ENCODE measurements at places on chromosomes 16 and 17. TPM values are rescaled to one million over a fixed set of nuclear protein-coding genes. Genes with fewer than 3 reads are reported as not detected.

Gene NMRAL1
- 47.4 TPM for polyA plus RNA-seq

Gene SLC13A5
- not detected for polyA plus RNA-seq

Gene KRTAP2-3
- 1.4 TPM for polyA plus RNA-seq

Gene LPO
- 0.07 TPM for polyA plus RNA-seq

Gene SMCR8
- 9.2 TPM for polyA plus RNA-seq

Gene HSBP1
- 165 TPM for polyA plus RNA-seq

Gene NLRC5
- 19.2 TPM for polyA plus RNA-seq

Gene SLC12A3
- polyA plus RNA-seq = not detected

Gene SLC5A11
- not detected for polyA plus RNA-seq

Gene CASKIN1
- polyA plus RNA-seq = 0.02 TPM

Gene CDRT15
- not detected for polyA plus RNA-seq

Gene NRN1L
- polyA plus RNA-seq = 0.22 TPM

Gene PLEKHH3
- 9.1 TPM for polyA plus RNA-seq

Gene TBC1D3K
- polyA plus RNA-seq = not detected

Gene AURKB
- 26.1 TPM for polyA plus RNA-seq
